ENCODE measurements at places on chromosomes 5 and 9. TPM values are rescaled to one million over a fixed set of nuclear protein-coding genes. Genes with fewer than 3 reads are reported as not detected.
A peak's percentile ranks its signal among the peaks of the same experiment; 100 is the strongest.

GRCh38 chr5:142143878-142144277 is 35.3 kb downstream of the NDFIP1 start:
- no peak overlapping the region for H3K4me3 ChIP-seq
- no peak for DNase-seq
- no peaks in the 10 kb centered on the region for H3K36me3 ChIP-seq
- H3K27ac ChIP-seq = no peak overlapping the region
- no peaks in the 10 kb centered on the region for H3K27me3 ChIP-seq

DNA sequence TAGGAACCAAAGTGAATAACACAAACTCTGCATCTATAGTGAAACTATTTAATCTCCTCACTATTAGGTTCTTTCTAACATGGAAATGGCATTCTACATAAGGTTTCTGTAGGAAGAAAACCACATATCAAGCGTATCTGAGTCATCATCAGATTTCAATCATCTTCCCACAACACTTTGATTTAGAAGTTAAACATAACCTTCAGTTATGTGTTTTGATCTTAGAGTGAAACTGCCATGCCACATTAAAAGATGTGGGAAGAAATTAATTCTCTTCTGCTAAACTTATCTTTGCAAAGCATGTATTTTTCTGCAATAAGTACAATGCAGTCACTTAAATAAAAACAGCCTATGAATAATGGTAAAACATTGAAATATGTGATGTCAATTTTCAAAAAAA is 55.0 kb downstream of the MEF2C start:
- no peaks in the 10 kb centered on the region for H3K27me3 ChIP-seq
- no peaks in the 10 kb centered on the region for H3K36me3 ChIP-seq
- H3K4me3 ChIP-seq = no peak overlapping the region
- H3K27ac ChIP-seq = peak overlapping the region; percentile 75

DNA sequence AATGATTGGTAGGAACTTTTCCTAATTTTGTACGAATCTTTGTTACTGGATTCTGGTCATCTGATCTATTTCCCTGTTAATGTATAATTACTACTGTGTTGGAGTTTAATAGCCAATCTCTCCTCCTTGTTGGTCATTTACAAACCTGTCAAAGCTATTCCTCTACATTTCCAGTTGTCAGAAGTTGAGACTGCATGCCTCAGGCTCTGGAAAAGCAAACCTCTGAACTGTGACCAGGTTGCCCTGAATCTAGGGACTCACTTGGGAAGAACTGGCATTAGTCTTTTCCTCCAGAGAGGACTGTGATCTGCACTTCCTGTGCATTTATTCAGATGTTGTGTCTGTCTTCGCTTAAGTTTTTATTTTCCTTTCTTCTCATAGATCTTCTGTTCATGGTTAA is 16.1 kb downstream of the PDLIM4 start:
- peak overlapping the region; percentile 24 for H3K27ac ChIP-seq
- no peaks in the 10 kb centered on the region for H3K27me3 ChIP-seq
- H3K4me1 ChIP-seq = peaks cover 34% of the 10 kb centered on the region

- no peak overlapping the region for H3K4me3 ChIP-seq
- DNase-seq = peak; percentile 16
- H3K27me3 ChIP-seq = no peaks in the 10 kb centered on the region
- H3K36me3 ChIP-seq = no peaks in the 10 kb centered on the region
- no peak overlapping the region for H3K27ac ChIP-seq
Observed at GRCh38 chr5:147223948-147224791, 10.7 kb upstream of the STK32A start.

DNA sequence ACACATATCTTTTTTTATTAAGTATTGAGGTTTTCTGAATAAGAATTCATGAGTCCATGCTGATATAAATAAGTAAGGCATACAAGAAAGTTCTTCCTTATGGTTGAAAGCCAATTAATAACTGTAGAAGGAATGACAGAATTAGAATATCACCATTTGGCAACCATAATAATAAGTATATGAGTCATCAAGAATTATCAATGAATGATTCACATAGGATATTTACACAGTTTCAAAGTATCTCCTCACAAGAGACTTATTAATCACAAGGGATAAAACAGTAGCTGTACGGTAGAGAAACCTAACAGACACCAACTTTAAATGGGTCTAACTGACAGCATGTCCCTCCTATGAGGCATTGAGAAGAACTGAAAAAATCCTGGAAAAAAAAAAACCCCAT is 161.6 kb downstream of the NR3C1 start:
- H3K36me3 ChIP-seq = no peaks in the 10 kb centered on the region
- no peaks in the 10 kb centered on the region for H3K27me3 ChIP-seq
- no peaks in the 10 kb centered on the region for H3K4me1 ChIP-seq
- DNase-seq = no peak

DNA sequence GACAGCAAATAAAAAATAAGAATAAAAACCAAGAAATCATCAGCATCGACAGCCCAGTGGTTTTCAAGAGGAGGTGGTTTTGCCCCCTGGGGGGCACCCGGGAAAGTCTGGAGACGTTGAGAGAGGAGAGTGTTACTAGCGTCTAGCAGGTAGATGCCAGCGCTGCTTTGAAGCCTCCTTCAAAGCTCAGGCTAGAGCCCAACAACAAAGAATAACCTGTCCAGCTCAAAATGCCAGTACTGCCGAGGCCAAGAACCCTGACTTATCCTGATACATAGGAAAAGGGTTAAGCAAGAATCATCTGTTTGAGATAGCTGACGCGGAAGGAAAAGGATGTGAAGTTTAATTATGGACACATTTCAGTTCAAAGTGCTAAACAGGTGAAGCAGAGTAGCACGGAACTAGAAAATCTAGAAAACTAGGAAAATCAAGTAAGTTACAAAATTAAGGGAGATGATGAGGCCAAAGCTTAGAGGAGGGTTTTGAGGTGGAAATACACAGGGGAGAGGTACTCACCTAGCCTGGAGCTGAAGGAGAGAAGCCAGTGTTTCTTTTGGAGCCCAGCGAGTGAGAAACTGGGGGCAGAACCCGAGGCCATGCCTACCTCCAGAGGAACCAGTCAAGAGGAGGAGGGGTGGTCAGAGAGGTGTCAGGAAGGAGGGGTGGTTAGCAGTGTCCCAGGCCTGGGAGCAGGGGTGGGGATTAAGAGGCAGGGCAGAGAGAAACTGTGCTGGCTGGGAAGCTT is 121.0 kb upstream of the RETREG1 start:
- peak; percentile 52 for DNase-seq
- no peaks in the 10 kb centered on the region for H3K27me3 ChIP-seq
- no peaks in the 10 kb centered on the region for H3K36me3 ChIP-seq
- peak overlapping the region; percentile 9 for H3K4me3 ChIP-seq
- H3K4me1 ChIP-seq = peaks cover 47% of the 10 kb centered on the region
- peak overlapping the region; percentile 78 for H3K27ac ChIP-seq

Gene TMEM38B
- 30.3 TPM for total RNA-seq

Gene GAPT
- not detected for total RNA-seq

Gene SARDH
- total RNA-seq = 0.95 TPM

All from transverse colon (tissue), 4 donors.